H1 (cell line): ENCODE measurements at places on chromosomes 12 and 14. TPM values are rescaled to one million over a fixed set of nuclear protein-coding genes. Genes with fewer than 3 reads are reported as not detected.

GRCh38 chr14:99774556-99775307 is 18.5 kb upstream of the EML1 start:
- DNase-seq = no peak

CAPRIN2 gene
- total RNA-seq = 51.5 and 52.0 TPM in 2 replicates

GRCh38 chr14:80304125-80304766 is 92.9 kb upstream of the DIO2 start:
- no peak for DNase-seq

DNA sequence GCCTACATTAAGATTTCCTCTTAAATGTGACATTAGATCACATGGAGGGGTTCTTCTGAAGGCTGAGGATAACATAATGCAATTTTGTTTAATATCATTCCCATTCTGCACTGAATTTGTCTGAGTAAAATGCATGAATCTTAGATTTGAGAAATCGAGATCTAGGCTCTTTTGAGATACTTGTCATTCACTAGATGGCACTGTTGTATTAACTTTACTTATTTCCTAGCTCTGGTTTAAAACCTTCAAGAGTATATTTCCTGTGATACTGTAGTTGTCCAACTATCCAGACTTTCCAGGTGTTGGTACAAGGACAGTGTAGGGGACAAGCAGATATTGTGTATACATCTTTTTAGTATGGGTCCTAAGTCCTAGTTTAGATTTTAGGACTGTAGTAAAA is 91.7 kb upstream of the SEL1L start:
- DNase-seq = no peak

DNA sequence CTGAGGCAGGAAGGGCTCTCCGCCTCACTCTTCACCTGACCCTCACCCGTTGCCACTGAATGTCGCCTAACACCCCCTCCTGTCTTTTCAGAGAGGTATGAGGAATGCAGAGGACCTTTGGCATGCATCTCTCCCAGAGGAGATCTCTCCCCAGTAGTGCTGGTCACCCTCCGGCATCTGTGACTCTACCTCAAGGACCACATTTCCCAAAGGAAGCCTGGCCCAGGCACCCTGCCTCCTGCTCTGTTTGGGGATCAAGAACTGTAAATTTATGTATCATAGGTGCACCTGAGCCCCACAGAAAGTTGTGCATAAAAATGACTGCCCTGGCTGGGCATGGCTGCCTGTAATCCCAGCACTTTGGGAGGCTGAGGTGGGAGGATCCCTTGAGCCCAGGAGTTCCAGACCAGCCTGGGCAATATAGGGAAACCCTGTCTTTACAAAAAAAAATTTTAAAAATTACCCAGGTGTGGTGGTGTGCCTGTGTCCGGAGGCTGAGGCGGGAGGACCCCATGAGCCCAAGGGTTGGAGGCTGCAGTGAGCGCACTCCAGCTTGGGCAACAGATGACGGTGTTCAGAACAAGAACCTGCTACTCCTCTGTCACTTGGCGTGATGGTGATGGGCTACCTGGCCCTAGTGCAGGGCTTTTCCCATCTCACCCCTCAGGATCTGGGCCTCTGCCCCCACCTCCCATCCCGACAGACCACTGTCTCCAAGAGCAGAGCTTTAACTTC is 13.7 kb downstream of the TNFRSF1A start:
- no peak for DNase-seq

DNA sequence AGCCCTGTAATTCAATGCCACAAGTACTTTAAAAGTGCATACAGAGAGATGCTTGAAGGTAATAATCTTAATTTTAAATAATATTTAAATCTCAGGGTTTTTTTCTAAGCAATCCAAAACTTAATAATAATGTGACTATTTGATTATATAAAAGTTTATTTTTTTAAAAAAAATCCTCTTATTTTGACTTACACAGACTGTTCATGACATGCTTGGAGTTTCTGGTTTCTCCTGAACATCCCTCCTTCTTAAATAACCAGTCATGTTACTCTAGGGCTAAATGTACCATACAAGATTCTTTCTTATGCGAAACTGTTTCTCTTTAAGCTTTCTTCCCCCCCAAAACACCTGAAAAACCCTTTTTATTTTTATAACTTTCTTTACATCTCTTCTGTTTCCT is 58.2 kb upstream of the SLC2A13 start:
- DNase-seq = no peak

DNA sequence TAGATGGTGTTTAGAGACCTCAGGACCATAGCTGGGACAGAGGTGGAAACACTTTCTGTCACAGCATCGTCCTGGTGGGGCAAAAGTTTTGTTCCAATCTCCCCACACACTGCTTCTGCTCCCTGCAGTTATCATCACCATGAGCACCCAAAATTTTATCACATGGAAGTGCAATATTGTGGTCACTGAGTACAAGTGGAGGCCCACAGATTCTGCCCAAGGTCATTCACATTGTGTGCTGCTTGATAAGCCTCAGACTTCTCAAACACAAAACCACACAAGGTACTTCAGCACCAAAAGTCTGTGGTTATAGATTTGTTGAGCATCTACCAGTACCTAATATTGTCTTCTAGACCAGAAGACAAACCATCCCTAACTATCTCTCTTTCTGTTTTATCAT is 554 bp upstream of the KRT77 start:
- no peak for DNase-seq

IAPP gene
- total RNA-seq = not detected in 2 replicates

DNA sequence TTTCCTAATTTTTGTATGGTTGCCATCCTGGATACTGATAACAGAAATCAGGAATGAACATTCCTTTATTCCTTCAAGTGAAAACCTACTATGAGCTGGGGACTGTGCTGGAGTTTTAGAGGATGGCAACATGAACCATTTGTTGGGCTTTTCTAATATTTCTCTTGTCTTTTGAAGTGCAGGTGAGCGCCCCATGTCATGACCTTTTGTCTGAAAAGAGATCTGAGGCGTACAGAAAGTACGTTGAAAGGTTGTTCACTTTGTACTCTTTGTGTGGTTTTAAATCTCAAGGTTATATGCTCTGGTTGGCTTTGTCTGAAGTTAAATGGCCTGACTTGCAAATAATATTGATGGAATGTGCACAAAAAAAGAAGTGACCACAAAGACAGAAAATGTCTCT is 79.0 kb downstream of the GAS2L3 start:
- no peak for DNase-seq

SH2B3 gene
- total RNA-seq = 29.8 and 34.1 TPM in 2 replicates

DNA sequence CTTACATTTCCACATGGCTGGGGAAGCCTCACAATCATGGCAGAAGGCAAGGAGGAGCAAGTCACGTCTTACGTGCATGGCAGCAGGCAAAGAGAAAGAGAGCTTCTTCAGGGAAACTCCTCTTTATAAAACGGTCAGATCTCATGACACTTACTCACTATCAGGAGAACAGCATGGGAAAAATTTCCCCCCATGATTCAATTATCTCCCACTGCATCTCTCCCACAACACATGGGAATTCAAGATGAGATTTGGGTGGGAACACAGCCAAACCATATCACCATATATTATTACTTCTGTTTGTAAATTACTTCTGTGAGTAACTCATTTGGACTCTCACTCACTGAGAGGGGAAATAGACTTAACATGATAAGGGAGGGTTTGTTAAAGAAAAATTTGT is 1496.8 kb upstream of the TMEM132C start:
- DNase-seq = no peak

- no peak for DNase-seq
Observed at GRCh38 chr12:109892748-109893147, 7.3 kb upstream of the TCHP start.

DNA sequence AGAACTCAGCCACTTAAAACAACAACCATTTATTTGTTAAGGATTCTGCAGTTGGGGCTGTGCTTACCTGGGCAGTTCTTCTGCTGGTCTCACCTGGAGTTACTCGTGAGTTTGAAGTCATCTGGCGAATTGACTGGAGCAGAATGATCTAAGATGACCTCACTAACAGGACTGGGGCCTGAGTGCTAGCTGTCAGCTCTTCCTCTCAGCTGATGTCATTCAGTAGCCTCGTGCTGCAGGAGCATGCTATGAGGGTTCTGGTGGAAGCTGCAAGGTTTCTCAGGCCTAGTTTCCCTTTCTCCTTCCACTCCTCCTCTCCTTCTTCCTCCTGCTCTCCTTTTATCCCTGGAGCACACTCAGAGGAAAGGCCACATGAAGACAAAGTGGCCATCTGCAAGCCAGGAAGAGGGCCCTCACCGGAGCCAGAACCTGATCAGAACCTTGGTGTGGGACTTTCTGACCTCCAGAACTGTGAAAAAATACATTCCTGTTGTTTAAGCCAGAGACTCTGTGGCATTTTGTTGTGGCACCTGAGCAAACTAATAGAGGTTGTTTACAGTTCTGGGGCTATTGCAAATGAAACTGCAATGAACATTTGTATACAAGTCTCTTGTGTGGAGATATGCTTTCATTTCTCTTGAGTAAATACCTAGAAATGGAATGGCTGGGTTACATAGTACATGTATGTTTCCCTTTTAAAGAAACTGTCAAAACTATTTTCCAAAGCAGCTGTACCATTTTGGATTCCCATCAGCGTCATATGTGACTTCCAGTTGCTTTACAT is 21.9 kb upstream of the MAP3K9 start:
- DNase-seq = no peak

DNA sequence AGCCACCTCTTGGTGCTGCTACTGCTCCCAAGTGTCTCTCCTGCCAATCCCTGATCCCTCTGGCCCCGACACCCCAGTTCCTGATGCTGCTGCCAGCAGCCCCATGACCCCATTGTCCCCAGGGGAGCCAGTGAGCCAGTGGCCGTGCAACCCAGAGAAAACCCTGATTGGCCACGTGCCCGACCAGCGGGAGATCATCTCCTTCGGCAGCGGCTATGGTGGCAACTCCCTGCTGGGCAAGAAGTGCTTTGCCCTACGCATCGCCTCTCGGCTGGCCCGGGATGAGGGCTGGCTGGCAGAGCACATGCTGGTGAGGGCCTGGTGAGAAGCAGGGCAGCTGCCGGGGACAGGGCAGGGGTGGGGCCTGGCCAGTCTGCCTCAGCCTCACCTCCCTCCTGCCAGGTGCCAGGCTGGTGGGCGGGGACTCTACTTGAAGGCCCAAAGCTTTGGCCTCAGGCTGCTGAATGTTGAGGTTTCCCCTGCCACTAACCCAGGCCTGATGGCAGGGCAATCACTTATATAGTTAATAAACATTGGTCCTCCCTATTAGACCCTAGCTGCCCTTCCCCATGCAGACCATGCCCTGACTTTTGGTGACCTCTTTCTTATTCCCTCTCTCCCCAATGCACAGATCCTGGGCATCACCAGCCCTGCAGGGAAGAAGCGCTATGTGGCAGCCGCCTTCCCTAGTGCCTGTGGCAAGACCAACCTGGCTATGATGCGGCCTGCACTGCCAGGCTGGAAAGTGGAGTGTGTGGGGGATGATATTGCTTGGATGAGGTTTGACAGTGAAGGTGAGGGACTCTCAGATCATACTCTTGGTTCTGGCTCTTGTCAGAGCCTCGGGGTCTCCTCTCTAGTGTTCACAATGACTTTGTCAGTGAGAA is 5.1 kb downstream of the PCK2 start:
- DNase-seq = no peak

DNA sequence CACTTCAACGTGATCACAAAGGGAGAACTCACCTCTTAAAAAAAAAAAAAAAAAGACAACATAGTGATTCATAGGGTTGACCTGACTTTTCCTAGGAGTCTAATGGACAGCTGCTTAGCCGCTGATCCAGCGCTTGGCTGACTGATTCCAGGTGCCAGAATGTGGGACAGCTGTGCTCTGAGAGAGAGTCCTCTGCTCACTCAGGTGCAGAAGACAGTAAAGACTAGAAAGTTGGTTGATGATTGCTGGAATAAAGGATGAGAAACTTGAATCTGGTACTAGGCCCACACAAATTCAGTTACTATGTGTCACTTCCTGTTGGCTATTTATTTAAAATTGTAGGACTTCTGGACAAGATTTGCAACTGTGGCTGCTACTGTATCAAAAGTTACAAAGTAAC is 229.4 kb downstream of the CHST11 start:
- DNase-seq = no peak

DNA sequence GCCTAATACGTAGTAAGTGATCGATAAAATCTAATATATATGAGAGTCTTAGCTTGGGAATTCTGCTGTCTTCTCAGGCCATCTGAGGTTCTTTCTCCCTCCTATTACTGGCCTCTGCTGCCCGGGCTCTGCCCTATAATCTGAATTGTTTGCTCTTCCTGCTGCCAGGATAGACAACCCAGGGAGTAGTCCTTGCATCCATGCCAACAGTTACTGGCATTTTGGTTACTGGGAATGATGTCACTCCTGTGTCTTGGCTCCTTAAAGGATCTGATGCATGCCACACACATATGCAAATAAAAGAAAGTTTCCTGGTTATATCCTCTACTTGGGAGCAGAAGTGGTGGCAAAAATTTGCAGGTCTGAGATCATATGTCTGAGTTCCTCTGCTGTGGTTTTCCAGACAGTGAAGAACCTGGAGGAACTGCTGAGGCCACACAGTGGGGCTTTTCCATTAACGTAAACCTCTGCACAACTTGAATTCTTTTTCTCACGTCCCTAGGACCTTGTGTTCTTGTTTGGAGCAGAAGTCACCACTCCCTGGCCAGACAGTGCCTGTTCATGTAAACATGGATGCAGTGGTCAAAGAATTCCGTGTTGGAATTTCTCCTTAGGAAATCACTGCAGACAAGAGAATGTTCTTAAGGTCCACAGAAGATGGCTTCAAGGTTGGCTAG is 320.6 kb upstream of the TBX3 start:
- no peak for DNase-seq

- DNase-seq = no peak
Observed at GRCh38 chr14:21267886-21268616, 1.2 kb downstream of the HNRNPC start.

DNA sequence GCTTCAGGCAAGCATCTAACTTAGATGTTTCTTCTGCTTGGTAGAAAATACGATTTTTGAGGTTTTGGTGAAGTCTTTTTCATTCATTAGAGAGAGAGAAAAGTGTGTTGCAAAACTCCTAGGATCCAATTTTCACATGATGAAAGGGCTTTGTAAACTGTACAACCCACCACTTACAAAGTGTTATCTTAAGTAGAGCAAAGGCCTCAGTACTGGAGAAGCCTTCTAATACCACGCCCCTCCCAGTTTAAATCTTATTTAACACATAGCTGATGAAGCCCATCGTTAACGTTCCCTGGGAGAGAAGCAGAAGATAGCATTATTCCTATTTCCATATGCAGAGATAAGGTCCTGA is 869 bp downstream of the APOLD1 start:
- DNase-seq = no peak
